Activated naive CD4-positive, alpha-beta T cell (primary cell): ENCODE measurements at places on chromosomes 6 and 20.

- no peak for DNase-seq
These were observed 54.6 kb downstream of the B4GALT5 start for GRCh38 chr20:49659056-49659455.

DNA sequence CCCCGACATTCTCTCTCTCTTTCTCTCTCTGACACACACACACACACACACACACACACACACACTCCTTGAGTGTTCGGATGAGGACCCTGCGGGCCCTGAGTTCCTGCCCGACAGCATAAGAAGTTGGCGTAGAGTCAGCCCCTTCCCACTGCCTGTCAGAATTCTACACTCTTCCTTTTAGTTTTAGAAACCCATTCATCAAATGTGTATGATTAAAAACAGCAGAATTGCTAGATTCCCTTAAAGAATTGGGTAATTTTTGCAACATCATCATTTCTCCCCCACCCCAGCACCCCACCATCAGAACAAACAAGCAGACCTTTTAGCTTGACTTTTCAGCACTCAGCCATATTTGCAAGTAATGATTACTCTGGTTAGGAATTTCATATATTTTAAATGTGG lies 322.8 kb downstream of the FARS2 start:
- no peak for DNase-seq

DNA sequence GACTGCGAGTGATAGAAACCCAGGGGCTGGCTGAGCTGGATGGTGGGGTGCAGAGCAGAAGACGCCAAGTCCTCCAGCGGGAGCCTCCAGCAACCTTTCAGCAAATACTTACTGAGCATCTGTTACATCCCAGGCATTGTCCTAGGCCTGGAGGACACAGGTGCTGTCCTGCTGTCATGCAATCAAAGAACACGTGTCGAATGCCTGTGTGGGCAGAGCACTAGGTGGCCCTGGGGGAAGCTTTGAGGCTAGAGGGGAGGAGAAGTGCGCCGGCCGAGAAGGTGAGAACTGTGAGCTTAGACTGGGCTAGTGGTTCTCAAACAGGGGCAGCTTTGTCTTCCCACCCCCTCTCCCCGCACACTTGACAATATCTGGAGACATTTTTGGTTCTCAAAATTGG lies 233.6 kb downstream of the BMP7 start:
- DNase-seq, result no peak

- DNase-seq, result no peak
These were observed 24.7 kb upstream of the HINT3 start for GRCh38 chr6:125931733-125932450.

DNA sequence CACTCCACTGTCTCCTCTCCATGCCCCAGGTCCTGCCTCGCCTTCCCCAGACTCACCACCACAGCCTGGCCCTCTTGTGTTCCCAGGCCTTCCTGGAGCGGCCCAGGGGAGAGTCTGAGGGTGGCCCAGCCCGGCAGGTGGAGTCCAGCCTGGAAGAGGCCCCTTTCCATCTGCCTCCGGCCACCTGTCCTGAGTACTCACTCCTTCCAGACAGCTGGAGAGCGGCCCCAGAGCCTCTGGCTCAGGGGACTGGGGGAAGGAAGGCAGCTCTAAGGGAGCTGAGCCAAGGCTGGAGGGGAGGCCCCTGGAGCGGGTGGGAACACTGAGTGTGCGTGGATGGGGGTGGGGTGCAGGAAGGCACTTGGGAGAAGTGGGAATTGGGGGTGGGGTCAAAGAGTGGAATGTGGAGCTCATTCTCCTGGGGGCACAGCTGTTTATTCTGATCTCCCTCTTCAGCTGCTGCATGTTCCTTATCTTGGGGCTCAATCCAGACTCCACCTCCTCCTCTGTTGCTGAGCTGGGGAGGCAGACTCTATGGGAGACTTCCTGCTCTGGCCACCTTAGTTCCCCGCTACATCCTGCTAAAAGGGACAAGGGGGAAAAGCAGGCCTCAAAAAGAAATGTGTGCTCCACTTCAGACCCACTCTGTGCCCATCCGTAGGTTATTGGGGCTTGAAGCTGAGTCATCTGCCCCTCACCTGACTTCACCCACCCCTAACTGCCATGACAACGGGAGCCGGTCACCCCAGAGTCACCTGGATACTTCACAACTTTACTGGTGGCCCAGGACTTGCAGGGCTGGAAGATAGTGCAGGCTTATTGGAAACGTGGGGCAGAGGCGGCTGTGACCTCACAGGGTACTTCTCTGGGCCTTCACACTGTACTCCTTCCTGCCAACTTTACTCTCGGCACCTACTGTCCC lies 19.5 kb upstream of the TAF8 start:
- no peak for DNase-seq

- no peak for DNase-seq
These were observed 205.2 kb upstream of the CEP162 start for GRCh38 chr6:84432619-84433018.

DNA sequence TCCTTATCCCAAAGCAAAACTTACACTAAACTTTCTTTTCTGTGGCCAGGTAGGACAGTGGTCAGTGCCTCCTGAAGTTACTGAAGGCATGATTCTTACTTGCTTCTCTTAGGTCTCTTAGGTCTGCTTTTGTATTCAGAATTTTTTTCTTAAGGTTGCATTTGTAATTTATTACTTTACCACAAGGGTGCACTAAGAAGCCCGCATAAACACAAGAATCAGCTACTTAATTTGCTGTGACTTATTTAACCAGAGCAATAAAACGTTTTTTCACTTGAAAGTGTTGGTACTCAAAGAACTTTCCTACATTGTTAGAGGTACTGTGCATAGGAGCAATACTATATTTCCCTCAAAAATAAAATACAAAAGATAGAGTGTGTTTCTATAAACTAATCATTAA lies 75.4 kb upstream of the LAMA2 start:
- no peak for DNase-seq

DNA sequence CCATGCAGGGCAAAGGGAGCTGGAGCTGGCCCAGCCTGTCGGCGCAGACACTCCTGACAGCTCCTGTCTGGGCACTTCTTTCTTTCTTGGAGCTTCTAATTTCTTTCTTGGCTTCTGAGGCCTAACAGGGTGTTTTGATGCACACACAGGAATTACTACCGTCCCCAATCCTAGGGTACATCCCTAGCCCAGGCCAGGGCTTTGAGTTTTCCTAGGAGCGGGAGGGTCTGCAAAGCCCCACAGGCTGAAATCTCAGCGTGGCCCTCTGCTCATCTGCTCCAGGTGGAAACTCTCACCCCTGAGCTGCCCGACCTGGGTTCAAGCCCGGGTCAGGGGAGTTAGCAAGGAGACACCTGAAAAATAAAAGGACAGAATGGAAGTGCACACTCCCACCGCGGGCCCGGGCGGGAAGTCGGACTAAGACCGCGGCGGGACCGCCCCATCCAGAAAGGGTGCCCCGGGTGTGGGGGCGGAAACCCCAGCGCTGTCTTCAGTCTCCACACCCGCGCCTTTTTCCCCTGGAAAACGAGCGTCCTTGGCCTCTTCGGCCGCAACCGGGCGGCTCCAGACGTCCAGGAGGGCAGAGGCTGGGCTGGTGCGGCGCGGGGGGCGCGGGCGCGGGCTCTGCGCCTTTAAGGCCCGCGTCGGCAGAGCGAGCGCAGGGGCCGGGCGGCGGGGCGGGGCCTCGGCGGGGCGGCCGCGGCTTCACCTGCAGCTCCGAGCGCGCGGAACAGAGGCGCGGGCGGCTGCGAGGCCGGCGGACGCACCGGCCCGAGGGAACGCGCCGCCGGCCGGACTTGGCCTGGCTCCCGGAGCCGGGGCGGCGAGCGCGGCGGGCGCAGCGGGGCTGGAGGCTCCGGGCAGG lies at the start of gene CDH4:
TSS of gene CDH4 (plus strand) at position 733 of the 865 bp plus-strand sequence.
- DNase-seq, result no peak

DNA sequence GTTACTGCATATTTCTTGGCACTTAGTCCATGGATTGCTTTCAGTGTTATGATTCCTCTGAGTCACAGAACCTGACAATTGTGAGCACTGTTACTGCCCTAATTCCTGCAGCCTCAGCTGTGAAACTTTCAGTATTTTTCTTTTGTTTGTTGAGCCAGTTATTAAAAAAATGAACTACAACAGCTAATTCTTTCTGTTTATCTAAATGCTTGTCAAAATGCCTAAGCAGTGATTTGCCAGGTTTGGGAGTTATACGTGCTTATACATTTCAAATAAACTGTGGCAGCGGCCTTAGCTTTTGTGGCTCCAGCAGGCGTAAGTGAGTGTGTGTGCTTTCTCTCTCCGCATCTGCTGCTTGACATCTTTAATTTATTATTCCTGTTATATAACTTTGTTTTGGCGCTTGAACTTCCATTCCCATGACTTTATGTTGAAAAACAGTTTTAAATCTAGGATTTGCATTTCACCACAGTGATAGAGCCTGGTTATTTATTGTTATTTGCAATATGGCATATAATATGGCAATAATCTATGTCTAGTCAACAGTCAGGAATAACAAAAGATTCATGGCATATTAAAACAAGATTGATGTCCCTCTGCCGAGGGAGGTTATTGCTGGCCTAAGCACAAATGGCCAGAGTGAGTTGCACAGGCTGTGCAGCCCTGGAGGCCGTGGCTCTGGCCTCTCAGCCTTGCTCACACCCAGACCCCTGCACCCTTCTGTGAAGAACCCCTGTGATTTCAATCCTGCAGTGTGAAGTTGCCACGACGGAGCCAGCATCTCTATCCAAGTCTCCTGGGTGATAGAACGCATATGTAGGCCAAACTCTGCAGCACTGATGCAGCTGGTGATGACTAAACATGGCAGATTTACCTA lies 303.4 kb downstream of the THBS2 start:
- DNase-seq, result no peak

DNA sequence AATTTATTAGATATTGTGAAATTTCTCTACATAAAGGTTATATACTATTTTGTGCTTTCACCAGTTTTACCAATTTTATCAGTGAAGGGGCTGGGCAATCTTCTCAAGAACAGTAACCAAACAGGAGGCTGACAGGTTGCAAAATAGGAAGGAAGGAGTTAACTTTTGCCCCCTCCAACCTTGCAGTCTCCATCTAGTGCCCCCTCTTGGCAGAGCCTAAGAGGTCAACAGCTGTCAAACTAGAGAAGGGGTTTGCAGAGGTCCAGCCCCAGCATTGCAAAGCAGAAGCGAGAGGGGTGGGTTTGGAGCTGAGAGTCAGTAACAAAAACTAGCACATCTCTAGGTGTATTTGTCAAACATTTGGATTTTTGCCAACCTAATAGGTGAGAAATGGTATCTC lies 391.0 kb downstream of the CDC5L start:
- no peak for DNase-seq

DNA sequence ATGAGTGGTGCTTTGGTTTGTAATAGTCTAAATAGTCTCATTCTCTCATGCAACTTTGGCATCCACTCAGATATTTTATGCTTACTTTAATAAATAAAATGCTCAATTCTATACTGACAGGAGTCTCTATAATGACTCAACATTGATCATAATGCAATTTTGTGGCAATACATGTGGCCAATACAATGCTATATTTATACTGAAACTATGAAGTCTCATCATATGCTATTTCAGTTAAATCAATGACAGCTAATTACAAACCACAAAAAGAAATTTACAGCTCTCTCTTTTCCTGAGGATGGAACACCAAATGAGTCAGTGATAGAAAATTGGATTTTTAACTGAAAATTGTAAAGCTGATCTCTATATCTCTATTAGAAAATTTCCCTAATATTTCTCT lies 77.1 kb downstream of the WASF1 start:
- DNase-seq, result no peak

- DNase-seq, result no peak
These were observed 16.1 kb downstream of the JPH2 start for GRCh38 chr20:44170816-44171410.
